ENCODE measurements at places on chromosomes 12 and 14.
A peak's percentile ranks its signal among the peaks of the same experiment; 100 is the strongest.

- no peak for DNase-seq
These were observed 581.3 kb downstream of the TMEM121 start for GRCh38 chr14:106107703-106108102.

GRCh38 chr12:115636546-115636945 is 640.9 kb downstream of the MED13L start:
- DNase-seq, result no peak

DNA sequence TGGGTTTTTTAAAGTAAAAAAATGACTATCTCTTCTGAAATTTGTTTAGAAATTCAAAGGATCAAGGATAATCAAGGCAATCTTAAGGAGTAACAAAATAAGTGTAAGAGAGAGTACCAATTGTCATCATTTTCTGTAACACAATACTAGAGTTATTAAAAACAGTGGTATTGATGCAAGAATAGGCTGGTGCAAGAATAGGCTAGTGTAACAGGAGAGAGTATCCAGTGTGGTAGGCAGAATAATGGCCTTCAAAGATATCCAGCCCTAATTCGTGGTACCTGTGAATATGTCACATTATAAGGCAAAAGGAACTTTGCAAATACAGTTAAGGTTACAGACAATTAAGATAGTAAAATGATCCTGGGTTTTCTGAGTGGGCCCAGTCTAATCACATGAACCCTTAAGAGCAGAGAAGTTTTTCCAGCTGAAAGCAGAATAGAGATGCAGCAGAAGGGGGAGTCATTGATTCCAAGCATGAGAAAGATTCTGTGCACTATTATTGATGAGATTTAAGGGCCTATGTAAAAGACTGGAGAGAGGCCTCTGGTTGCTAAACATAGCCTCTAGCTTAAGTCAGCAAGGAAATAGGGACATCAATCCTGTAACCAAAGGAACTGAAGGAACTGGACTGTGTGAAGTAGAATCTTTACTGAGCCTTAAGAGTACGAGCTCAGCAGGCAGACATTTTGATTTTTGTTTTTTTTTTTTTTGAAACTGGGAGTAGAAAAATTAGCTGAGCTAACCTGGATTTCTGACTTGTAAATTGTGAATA is 134.1 kb downstream of the GPHN start:
- no peak for DNase-seq

DNA sequence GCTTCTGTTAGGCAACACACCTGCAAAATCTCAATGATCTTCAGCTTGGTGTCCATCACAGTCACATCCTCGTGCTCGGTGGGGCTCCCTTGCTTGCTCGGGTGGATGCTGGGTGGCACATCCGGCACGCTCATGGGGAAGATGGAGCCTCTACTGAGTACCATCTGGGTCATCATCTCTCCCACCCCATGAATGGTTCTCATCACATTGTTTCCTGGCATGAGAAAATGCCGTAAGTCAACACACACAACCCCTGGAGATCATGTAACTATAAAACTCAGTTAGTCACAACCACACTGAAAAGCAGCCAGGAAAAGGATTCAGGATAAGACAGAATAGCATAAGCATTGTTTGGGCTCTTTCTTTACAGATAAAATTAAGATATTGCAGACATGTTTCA is 201.1 kb downstream of the ITPR2 start:
- DNase-seq, result no peak

- no peak for DNase-seq
These were observed 64.6 kb downstream of the PTPN21 start for GRCh38 chr14:88490168-88490567.

- no peak for DNase-seq
These were observed 54.5 kb downstream of the MIS18BP1 start for GRCh38 chr14:45198551-45198950.

DNA sequence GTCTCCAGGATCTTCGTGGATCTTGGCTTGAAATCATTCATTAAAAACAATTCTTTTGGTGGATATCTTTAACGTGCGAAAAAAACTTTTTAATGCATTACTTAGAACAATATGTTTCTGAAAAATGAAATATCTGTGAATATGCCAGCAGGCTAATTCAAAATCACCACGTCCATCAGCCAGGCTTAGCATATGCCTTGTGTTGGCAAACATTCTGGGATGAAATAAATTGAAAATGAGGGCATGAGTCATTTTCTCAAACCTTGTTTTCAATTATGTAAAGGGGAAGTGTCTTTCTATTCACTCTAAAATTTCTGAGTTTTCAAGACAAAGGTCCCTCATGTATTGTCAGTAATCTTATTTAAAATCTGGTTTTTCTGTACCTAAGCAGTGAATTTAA is 393.9 kb downstream of the PAWR start:
- no peak for DNase-seq

DNA sequence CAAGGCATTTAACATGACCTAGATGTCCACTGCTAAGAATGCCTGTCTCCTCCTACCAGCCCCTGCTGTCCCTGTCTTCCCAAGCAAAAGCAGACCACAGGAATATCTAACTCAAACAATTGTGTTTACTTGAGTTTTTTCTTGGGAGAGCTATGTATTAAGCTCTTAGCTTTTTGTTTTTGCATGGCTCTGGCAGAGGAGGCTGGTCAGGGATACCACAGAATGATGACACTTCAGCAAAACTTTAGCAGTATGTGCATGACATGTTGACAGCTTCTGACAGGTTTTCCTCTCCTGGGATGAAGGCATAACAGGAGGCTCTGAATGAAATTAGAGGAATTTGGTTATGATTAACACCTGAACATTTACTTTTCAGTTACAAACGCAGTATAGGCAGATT is 6.9 kb downstream of the TMBIM6 start:
- no peak for DNase-seq

DNA sequence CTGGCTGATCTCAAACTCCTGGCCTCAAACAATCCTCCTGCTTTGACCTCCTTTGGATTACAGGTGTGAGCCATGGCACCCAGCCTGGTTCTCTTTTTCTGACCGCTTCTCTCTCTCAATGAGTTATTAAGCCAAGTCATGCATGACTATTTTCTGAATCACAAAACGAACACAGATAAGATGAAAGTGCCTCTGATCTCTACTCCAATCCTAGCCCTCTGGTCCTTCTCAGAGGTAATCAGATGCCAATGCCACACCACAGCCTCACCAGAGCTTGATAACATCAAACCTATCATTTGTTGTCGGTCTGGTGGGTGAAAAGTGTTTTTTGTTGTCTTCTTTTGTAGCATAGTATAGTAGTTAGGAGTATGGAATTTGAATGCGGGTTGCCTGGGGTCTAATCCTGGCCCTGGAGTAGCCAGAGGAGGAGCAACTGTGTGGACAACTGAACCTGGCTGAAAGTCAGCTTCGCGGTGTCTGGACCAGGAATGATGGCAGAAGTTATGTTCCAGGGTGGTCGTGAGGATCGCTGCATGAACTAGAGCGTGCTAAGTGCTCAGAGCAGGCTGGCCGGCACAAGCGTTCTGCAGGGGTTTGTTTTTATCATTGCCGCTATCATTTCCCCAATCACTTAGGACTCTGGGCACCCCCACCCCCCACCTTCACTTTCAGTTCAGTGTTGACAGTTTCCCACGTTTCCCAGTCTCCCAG is 77.9 kb downstream of the SPRING1 start:
- DNase-seq, result no peak

DNA sequence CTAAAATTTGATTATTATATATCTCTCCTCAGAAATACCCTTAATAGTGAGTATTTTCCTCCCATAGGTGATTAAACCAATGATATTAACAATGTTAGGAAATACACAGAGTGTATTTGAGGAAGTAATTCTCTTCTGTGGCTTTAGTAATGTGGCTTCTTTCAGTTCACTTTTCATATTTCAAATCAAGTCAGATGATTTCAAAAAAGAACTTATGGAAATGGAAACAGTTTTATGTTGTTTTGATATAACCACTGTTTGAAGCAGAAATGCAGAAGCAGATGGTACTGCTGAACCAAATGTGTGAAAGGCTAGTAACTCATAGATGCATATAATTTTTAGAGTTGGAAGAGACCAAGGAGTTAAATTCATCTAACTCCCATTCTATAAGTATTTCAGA is 1.9 kb upstream of the GPR33 start:
- peak; percentile 40 for DNase-seq

DNA sequence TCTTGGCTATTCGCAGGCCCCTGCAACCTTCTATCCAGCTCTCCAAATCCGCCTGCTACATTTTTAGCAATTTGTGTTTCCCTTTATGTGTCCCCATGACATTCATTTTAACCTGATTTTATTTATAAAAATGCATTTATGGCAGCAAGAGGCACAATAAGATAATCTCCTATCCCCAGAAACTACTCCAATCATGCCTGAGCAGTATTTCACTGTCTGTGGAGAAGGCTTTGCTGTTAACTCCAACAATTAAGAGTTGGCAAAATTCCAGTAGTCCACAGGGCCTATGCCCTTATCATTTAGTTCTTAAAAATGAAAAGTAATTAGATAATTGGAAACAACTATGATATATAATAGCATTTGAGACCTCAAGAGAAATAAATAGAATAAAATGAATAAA is 462.4 kb downstream of the TRHDE start:
- DNase-seq, result no peak

GRCh38 chr12:89678225-89678624 is 30.4 kb downstream of the ATP2B1 start:
- no peak for DNase-seq

DNA sequence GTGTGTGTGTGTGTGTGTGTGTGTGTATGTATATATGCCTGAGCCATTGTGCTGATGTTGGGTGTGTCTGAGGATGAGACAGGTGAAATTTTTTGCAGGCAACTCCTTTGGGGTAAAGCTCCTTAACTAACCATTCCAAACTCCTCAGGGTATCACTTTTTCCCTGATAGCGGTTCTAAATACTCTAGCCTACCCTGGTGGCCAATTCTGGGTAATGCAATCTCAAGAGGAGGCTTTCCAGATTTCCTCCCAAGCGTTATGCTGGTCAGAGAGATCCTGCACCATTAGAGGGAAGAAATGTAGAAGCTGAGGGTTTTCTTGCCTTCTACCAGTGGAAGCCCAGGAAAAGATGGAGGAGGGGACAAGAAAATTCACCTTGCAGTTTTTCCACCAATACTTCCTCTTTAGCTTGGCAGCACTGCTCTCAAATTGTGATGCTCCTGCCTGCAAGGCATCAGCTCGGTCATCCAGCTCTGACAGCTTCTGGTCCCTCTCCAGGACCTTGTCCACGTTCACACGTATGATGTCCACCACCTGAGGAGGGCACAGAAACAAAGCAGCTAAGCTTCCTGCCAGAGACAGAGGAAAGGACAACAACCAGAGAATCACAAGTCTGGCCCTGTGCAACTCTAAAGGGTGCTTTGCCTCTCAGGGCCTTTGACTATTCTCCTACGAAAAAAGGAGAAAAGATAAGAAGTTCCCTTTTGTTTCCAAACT is 4.9 kb downstream of the VAMP1 start:
- DNase-seq, result no peak

All from GM13976 (cell line).